ENCODE measurements at places on chromosomes 4 and X. TPM values are rescaled to one million over a fixed set of nuclear protein-coding genes. Genes with fewer than 3 reads are reported as not detected.
A peak's percentile ranks its signal among the peaks of the same experiment; 100 is the strongest.

Gene SLC6A14
- not detected for total RNA-seq

Gene LANCL3
- total RNA-seq = 0.33 TPM

GRCh38 chrX:52078131-52078530 lies 9.1 kb upstream of the MAGED4B start:
- no peak for DNase-seq

GRCh38 chrX:41542135-41542534 lies 95.0 kb downstream of the NYX start:
- DNase-seq = no peak

- peak; percentile 12 for DNase-seq
Observed at GRCh38 chrX:134396174-134396573, 63.8 kb upstream of the HPRT1 start.

DNA sequence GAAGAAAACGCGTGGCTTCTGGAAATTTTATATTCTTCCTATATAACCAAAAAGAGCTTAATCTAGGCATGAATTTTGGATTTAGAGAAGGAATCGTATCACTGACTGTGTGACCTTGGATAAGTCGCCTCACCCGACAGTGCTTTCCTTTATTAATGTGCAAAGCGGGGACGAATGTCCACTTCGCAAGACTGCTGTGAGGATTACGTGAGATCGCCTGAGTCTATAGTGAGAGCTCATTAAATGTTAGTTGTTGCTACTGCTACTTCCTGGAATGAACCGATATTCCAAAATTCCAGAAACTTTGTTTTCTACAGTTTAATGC lies 448 bp upstream of the TBC1D8B start:
- DNase-seq = no peak

Gene FAM47E
- total RNA-seq = 1.6 TPM

Gene SMIM10
- total RNA-seq = 2.4 TPM

Gene HSFX2
- not detected for total RNA-seq

Gene TEC
- total RNA-seq = 4.1 TPM

GRCh38 chr4:830601-831482 lies 4.9 kb upstream of the CPLX1 start:
- DNase-seq = no peak

- no peak for DNase-seq
Observed at GRCh38 chr4:22458098-22458497, 57.8 kb downstream of the ADGRA3 start.

DNA sequence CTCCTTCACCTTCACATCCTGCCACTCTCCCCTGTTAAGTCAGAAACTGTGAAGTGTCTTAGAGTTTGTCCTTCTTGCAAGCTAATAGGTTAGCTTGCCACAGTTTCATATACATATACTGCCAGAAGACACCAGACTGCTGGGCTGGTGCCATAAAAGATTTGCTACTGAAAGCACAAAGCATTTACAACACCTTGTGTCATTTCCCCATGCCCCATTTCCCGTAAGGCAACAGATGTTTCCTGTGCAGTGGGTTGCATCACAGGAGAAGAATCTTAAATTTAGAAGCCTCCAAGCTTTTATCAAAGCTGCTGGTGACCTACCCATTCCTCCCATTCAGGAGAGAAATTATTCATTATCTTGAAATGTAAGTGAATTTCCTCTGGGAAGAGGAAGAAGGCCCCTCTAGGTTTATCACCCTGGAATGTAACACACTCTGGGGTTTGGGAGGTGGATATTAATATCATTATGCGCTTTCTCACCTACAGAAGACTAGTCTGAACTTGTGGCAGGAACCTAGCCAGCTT lies 34.5 kb upstream of the RAB33B start:
- DNase-seq = no peak

Gene GCNA
- 1.6 TPM for total RNA-seq

DNA sequence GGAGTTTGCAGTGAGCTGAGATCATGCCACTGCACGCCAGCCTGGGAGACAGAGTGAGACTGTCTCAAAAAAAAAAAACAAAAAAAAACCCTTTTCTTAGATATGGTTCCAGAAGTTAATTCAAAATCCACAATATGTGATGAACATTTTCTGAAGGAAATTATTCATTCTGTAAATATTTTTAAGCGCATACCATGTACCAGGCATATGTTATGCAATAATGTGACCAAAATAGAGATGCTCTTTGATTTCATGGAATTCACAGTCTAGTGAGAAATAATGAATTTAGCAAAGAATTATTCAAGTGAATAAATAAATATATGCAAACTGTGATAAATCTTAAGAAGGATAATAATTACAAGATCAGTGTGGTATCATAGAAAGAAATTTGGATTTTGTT lies 174.7 kb downstream of the GC start:
- DNase-seq = peak; percentile 17

Gene ATP11C
- 17.1 TPM for total RNA-seq

Gene RAB28
- 20.3 TPM for total RNA-seq

Gene CLNK
- not detected for total RNA-seq

Gene SLC34A2
- total RNA-seq = 1.0 TPM

DNA sequence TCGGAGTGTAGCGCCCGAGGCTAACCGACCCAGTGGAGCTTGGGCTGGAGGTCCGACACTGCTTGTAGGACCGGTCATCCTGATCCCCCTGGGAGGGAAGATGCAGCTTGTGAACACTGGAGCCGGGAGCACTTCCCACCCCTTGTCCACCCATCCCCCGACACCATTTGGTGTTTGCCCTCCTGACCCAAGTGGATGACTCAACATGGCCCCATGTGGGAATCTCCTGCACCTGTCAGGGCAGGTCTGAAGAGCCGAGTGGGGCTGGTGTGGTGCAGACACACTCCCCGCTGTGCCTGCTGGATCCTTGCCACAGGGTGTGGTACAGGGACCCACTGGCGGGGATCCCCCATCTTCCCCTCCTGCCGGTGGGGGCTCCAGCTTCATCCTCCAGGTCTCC lies 90.0 kb upstream of the AFAP1 start:
- DNase-seq = no peak

Gene NXF3
- total RNA-seq = 0.27 TPM

DNA sequence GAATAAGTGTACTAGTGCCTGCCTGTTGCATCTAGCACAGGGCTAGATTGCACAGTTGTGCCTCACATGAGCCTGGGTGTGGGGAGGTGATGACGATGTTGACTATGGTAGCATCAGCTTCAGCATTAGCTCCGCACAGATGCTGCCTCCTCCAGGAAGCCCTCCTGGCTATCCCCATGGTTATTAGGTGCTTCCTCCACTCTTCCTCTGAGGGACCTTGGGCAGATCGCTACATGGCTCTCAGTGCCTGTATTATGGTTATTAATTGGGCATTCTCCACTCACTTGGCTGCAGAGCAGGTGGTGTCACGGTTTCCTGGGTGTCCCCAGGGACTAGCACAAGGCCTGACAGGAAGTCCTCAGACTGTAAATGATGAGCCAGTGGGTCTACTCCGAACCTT lies 325.6 kb downstream of the ARHGAP10 start:
- DNase-seq = no peak

DNA sequence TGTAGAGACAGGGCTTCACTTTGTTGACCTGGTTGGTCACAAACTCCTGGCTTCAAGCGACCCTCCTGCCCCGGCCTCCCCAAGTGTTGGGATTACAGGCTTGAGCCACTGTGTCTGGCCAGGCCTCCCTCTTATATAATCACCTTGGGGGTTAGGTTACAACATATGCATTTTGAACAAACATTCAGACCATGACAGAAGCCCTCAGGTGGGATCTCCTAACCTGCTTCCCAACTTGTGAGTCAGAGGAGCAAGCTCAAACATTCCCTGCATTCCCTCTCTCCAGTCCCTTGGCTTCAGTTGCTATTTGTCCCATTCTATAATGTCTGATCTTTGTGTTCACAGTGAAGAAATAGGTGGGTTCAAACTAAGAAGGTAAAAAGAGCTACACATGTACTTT lies 76.5 kb upstream of the NRK start:
- DNase-seq = no peak

Gene SOWAHB
- 0.27 TPM for total RNA-seq

GRCh38 chr4:32455231-32455630 lies 1735.1 kb downstream of the PCDH7 start:
- DNase-seq = peak; percentile 61

Gene PNMA5
- not detected for total RNA-seq

DNA sequence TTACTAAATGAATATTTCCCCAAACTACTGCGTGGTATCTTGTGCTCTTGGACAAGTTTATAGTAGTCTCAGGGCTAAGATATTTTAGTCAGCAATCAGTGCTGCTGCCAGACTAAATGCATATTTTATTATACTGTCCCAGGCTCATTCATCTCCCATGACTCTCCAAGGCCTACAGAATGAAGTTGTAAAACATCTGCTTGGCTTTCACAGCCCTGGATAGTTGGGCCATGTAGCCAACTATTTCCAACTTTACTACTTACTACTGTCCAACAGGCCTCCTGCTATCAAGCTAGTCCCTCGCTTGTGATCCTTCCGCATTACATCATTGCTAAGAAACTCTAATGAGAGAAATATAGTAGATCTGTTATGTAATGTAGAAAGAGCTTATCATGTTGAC lies 31.4 kb downstream of the MAGEB16 start:
- no peak for DNase-seq

Gene CSAG1
- total RNA-seq = not detected

GRCh38 chr4:129167640-129168260 lies 71.8 kb downstream of the C4orf33 start:
- no peak for DNase-seq

DNA sequence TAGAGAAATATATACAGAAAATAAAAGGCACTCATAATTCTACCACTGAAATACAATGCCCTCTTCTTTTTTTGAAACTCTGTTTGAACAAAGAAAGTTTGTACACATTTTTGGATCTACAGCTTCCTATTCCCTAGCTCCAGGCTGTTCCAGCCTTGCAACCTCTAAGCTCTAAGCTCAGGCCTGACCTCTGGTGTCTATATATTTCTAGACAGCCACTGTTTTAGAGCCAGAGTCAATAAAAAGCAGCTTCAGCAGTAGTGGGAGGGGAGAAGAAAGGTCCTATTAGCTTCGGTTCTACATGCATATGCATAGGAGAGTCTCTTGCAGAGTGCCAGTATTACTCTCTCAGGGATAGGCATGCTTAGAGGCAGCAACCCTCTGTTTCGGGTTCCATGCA lies 39.7 kb downstream of the CLDN2 start:
- peak; percentile 66 for DNase-seq

Gene RADX
- total RNA-seq = 4.5 TPM

Gene BMX
- total RNA-seq = not detected

GRCh38 chr4:82765134-82765533 lies 33.5 kb downstream of the SCD5 start:
- DNase-seq = no peak

DNA sequence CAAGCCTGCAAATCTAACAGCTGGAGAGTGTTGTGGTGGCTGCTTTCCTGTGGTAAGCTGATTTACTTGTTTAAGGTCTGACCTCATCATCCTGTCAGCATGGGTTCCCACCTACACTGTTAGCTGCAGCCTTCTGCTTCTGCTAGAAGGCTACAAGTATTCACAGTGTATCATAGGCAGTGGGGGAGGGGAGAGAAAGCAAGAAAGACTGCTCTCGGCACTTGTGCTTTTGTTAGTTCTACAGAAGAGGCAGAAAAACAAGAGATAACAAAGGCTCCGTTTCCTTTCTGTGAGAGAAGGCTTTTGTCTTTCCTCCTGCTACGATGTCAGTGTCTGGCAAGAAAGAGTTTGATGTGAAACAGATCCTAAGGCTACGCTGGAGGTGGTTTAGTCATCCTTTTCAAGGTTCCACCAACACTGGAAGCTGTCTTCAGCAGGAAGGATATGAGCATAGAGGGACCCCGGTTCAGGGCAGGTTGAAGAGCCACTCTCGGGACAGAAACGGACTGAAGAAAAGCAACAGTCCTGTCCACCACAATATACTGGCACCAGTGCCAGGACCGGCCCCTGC lies at the start of gene KLHL4:
Gene KLHL4, plus strand, starts transcription at position 232 of the 571 bp plus-strand sequence. Its CDS starts 92 bp downstream, at position 324.
- peak; percentile 89 for DNase-seq

DNA sequence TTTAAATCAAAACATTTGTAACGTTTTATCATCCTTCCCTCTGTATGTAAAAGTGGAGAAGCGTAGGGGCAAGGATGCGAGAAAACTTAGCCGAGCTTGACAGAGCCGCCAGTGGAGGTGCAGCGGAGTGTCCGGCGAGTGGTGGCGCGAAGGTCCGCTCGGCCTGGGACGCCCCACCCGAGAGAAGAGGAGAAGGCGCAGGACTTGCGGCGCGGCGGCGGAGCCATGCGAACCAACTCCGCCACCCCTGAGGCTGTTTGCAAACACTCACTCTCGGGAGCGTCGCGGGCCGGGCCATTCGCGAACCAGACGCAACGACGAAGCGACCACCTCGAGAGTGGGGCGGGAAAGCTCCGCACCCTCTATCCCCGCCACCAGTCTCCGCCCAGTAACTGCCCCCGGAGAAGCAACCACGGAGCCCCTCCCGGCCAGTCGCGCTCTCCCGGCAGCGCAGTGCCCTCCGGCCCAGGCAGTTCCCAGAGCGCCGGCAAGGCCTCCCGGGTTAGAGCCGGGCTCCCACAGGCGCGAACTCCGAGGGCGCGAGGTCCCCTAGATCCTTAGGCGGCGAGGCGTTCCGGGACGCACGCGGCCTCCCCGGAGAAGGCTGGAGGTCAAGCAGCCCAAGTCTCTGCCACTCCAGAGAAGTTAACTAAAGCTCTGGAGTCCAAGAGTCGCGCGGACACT lies 2.3 kb upstream of the MAB21L2 start:
- peak; percentile 46 for DNase-seq

Gene NRK
- 0.53 TPM for total RNA-seq

Gene OPN1MW2
- total RNA-seq = not detected

GRCh38 chrX:116317409-116317808 lies 119.0 kb upstream of the SLC6A14 start:
- DNase-seq = peak; percentile 86

GRCh38 chrX:107710617-107711391 lies 64.8 kb downstream of the TSC22D3 start:
- DNase-seq = no peak

DNA sequence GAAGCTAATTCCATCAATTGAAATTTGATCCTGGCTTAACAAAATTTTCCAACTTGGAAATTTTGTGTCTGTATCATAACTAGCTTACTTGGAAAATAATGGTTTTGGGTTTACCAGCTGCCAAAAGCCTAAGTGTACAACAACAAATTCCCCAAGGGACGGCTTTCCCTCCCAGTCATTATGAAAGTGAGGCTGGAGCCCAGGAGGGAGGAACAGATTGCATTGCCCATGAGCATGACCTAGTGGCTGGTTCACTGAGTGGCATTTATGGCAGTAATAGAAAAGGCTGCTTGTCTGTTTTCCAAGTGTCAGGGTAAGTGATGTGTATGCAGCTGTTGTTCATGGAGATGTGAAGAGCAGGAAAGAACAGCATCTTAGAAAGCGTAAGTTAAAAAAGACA lies 70.8 kb upstream of the HHIP start:
- DNase-seq = peak; percentile 36

Gene APOO
- total RNA-seq = 74.7 TPM

Gene NIPAL1
- total RNA-seq = 8.5 TPM

DNA sequence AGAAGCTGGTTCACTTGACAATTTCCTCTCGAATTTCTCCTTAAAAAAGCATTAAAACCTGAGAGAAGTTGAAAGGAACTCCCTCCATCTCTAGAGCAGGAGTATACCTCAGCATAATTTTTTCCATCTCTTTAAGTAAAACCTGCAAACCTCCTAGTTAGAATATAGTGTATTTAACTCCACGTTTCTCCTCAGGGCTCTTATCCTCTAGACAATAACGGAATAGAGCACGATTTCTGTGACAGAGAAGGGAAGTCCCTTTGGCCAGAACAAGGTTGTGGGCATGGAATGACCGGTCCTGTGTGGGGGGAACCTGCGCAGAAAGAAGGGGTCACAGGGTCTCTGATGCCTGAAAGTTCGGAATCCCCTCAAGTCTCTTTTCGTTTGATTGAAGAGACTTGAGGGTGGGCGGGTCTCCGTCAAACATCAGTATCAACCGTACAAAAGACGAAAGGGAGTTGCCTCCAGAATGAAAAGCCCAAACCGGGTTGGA lies 697 bp downstream of the ZNF280C start:
- no peak for DNase-seq

GRCh38 chr4:142558851-142559250 lies 287.2 kb downstream of the INPP4B start:
- DNase-seq = peak; percentile 40
